ENCODE measurements at places on chromosomes 16 and 17.

DNA sequence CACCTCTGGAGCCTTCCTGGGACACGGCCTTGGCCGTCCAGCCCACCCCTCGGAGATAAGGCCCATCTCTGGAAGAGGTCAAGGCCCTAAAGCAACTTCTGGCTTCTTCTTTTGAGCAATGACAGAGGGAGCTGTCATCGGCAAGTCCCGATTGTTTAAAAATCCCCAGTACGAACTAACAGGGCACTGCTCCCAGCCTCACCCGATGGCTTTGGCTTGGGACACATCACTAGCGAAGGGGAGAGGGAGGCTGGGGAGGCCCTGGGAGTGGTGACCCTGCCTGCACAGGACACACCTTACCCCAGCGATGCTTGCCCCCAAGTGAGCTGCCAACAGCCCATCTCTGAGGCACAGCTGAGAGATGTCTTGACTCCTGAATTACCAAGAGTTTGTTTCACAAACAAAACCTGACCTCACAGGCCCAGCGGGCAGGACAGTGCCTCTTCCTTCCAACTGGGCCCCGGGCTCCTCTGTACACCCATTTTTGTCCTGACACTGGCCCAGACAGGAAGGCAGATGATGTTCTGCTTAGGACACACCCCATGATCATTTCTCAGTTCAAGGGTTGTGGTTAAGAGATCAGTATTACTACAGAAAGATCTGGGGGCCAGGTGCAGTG is 4.8 kb downstream of the SYNGR2 start:
- no peak for DNase-seq

DNA sequence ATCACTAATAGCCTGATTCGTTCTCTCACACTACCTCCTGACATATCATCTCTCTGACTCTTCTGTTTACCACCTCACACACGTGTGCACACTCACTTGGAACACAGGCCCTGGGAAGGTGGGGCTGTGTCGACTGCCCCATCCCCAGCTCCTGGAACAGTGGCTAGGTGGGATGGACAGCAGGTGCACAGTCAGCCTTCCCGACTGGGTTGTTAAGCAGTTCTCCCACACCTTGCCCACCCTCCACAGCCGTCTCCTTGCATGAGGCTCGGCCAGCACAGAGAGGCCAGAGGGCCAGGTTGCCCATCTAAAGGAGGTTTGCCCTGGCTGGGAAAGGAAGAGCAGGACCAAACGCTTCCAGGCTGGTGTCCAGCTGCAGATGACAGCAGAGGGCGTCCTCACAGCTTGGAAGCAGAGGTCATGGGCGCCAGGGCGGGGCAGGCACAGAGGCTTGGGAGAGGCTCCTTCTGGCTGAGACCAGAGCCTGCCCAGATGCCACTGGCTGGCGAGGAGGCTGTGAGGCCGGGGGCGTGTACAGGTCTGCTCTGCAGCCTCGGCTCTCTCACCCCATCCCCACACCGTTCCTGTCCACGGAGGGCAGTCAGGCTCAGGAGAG is 92.8 kb downstream of the AMFR start:
- no peak for DNase-seq

DNA sequence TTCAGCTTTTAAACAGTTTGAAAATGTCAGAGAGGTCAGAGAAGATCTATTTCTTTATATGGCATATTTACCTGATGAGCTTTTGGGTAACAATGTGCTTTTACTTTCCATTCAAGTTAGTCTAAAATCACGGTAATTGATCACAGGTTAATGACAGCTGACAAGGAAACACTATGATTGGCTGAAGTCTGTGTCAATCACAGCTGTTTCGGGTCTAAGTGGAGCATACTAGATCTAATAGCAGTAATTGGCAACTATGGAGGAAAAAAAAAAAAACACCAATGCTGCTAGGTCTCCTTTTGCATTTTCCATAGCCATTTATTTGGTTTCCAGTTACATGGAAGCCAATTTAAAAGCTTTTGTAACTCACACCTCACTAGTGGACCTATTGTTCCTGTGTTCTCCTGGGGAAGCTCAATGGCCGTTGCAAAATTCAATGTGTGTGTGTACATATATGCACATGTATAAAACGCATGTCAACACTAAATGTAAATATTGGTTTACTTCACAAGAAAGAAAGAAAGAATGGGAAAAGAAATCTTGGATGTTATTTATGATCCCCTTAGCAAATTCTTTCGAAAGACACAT is 568.3 kb upstream of the ZFHX3 start:
- DNase-seq = peak; percentile 63

DNA sequence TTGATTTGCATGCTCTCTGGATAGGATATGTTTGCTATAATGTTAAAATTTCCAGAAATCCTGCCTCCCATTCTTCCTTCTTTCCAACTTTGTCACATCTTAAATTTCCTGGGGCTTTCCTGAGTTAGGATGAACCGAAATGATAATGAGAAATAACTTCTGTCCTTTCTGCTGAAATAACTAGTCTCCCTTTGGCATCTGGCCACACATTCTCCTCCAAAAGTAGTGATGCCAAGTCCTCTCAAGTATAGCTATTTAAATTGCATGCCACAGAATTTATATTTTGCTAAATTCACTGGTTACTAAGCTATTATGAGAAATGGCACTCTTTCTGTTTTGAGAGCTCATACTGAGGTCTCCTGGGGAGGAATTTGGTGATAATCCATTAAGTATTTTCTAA is 30.6 kb downstream of the FAM20A start:
- DNase-seq = no peak

- no peak for DNase-seq
Measured at GRCh38 chr16:88353691-88354090, 29.1 kb upstream of the ZNF469 start.

DNA sequence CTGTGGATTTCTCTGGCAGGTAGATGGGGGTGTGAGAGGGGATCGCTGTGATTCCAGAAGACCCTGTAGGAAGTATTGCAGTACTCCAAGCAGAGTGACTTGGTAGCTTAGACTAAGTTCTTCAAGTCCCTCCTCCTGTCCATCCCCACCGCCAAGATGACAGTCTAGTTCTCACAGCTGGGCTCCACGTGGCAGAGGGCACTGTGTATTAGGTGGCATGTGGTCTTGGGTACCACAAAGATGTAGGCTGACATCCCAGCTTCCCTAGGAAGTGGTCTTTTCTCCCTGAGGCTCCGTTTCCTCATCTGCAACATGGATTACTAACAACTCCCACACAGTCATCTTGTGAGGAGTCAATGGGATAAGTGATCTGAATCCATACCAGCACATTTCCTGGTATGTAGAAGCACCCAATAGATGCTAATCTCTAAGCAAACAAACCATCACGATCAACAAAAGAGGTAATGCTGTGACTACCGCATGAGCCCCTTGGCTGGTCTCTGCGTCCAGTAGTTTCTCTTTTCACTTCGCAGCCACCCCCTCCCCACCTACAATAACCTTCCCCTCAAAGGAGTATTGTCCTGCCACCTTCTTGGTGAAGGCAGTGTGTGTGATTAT is 349.1 kb upstream of the EEF2KMT start:
- DNase-seq = no peak
